Osteoblast (primary cell): ENCODE measurements at places on chromosomes 7 and 10. TPM values are rescaled to one million over a fixed set of nuclear protein-coding genes. Genes with fewer than 3 reads are reported as not detected.
A peak's percentile ranks its signal among the peaks of the same experiment; 100 is the strongest.

PNLIPRP3 gene
- total RNA-seq: 0.59 and 0.72 TPM in 2 replicates

LRRTM3 gene
- total RNA-seq: not detected in 2 replicates

NUTM2D gene
- 1.5 and 1.8 TPM in 2 replicates for total RNA-seq

- peaks cover 43% of the 10 kb centered on the region for H3K4me1 ChIP-seq
- H3K36me3 ChIP-seq: no peaks in the 10 kb centered on the region
- peak; percentile 96 for DNase-seq
- H3K27ac ChIP-seq: peak overlapping the region; percentile 84
- peak overlapping the region; percentile 49 for H3K4me3 ChIP-seq
Observed at GRCh38 chr10:5559642-5560141, 34.9 kb downstream of the CALML3 start.

GRCh38 chr7:6272481-6273323 lies at the start of gene CYTH3:
Gene CYTH3, minus strand, starts transcription at chr7:6272624. Its CDS starts 117 bp downstream, at chr7:6272507.
- H3K4me3 ChIP-seq: peak within 1 kb of the TSS; percentile 87
- H3K27ac ChIP-seq: peak within 1 kb of the TSS; percentile 78
- DNase-seq: peak; percentile 100
- peaks cover 20% of the 10 kb centered on the region for H3K4me1 ChIP-seq
- no peaks in the 10 kb centered on the region for H3K27me3 ChIP-seq
- H3K36me3 ChIP-seq: no peaks in the 10 kb centered on the region
